Lower leg skin (tissue), 4 donors: ENCODE measurements at places on chromosomes 11 and 22. TPM values are rescaled to one million over a fixed set of nuclear protein-coding genes. Genes with fewer than 3 reads are reported as not detected.

DNA sequence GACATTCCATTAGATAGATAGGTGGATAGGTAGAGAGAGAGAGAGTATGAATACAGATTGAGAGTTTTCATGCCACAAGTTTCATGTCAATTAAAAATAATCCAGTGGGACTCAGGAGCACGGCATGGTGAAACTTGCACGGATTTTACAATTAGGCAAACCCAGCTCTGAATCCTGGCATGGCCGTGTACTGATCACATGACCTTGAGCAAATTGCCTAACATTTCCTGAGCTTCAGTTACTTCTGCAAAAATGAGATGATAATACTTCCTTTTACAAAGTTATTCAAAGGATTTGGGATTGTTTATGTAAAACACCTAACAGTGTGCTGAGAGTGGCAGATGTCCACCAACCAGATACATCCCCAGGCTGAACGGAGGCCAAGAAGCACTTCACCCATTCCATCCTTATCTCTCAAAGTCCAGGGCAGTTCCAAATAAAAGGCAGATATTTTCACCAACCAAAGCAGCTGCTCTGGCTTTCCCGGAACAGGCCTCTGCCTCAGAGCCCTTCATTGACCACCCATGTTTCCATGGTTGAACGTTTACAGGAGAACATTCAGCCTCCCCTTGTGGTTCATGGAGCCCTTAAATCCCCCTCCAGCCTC is 17.9 kb downstream of the APLNR start:
- no peak for DNase-seq

DNA sequence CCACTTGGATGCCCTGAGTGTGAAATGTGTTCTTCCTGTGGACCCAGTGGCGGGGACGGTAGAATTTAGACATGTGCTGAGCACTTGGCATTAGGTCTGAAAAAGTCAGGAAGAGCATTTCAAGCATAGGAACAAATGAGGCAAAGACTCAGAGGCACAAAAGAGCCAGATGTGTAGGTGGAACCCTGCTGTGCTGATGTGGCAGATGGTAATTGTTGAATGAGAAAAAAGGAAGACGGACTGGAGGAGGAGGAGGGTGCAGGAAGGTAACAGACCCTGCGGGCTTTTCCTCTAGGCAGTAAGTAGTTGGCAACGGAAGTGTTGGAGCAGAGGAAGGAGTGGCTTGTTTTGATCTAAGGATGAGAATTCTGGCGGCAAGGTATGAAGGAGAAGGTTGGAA is 985.8 kb downstream of the TBC1D22A start:
- DNase-seq = no peak

GRCh38 chr11:78731027-78731426 is 156.4 kb upstream of the NARS2 start:
- no peak for DNase-seq

DNA sequence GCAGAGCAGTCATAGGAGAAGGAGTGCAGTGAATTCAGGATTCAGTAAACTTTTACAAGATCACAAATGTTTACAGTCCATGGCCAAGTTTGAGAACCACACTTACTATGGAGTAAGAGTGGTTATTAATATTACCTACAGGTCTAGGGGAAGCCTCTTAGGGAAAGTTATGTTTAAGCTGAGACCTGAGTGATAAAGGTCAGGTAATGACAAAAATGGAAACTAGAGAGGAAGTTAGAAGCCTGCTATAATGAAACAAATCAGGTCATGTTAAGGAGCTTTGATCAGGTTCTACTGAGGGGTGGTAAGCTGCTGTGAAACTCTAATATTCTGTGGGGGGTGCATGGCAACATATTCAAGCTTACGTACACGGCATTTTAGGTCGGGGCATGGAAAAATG is 32.5 kb upstream of the SLC22A9 start:
- DNase-seq = no peak

DNA sequence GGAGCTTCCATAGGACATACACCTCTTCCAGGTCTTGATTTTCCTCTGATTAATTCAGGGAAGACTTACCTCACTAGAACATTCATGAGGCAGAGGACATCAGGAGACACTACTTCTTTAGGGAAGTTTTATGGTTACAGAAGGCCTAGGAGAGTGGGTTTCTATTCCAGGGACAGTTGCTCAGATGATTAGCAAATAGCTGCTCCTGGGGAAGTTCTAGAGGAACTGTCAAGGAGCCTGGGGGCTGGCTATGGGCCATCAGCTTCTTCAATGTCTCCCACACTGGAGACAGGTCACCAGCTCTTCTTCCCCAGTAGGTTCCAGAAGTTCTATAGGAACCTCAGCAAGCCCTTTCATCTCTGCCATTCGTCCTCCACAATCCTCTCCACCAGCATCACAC is 11.5 kb upstream of the OR10A5 start:
- DNase-seq = no peak

GRCh38 chr22:20430720-20431510 is 6.7 kb downstream of the SCARF2 start:
- no peak for DNase-seq

DNA sequence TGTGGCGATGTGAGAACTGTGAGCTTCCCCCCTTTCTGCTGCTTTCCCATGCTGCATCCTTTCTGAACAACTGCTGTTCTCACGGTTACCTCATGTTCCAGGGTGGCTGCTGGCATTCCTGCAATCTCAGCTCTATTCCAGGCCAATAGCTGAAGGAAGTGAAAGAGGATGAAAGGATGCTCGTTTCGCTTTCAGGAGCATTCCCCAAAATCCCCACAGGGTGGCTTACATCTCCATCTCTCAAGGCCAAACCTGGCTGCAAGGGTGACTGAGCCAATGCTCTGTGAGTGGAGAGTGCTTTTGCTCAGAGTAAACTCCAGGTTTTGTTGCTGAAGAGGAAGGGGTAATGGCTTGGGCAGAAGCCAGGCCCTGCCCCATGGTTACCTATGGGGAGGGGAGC is 848.2 kb downstream of the BRD1 start:
- DNase-seq = no peak

- peak; percentile 5 for DNase-seq
Measured at GRCh38 chr22:44220727-44221680, 40.3 kb downstream of the PARVG start.

GRCh38 chr11:110098645-110099044 is 5.5 kb downstream of the ZC3H12C start:
- no peak for DNase-seq

DNA sequence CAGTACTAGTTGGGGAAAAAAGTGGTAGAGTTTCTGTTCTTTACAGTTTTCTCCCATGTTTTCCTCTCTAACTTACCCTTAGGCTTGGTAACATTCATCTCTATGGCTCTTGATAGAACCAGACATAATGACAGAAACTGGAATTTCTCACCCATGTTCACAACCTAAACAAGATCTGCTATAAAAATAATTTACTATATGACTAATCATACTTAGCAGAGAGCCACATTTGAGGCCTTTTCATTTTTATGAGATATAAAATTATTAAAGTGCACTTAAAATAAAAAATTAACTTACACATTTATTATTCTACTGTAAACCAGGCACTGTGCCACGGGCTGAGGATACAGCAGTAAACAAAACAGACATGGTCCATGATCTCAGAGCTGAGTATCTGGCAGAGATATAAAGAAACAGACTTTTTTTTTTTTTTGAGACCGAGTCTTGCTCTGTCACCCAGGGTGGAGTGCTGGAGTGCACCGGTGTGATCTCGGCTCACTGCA is 98.1 kb downstream of the GAB2 start:
- DNase-seq = no peak

DNA sequence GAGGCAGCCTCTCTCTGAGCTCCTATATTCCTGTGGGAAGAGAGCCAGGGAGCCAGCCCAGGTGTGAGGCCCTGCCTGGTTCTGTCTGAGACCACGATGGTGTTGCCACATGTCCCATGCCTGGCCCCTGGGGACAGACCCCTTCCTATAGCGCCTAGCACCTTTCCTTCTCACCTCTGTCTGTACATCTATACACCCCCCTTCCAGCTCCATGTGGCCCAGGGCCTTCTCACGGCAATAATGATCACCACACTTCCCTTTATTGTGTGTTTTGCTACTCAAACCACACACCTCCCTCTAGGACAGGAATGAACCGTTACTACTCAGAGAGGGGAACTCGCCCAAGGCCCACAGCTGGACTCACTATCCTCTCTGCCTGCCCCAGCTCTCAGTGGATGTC is 12.8 kb downstream of the CD82 start:
- DNase-seq = no peak

DNA sequence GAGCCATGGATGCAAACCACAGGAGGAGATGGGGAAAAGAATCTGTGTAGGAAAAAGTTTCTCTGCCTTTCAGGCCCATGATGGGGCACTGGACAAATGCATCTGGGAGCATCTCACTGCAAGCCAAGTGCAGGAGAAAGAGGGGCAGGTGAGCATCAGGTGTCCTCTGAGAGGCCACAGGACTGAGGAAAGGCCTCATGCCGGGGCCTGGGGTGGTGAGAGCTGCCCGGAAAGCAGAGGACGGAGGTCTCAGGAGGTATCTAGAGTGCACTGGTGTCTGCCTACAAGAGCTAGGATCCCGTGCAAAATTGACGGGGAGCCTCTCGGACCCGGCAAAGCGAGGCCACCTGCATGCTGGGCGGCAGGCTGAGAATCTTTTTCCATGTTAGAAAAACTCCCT is 73.9 kb downstream of the CTTN start:
- no peak for DNase-seq

GRCh38 chr11:64553554-64554201 is 37.3 kb upstream of the SLC22A12 start:
- DNase-seq = no peak

- no peak for DNase-seq
Measured at GRCh38 chr11:57467508-57468157, 7.3 kb downstream of the RTN4RL2 start.

- DNase-seq = no peak
Measured at GRCh38 chr11:74860743-74861142, 88.1 kb downstream of the XRRA1 start.

Gene TEX54
- total RNA-seq = not detected

Gene SAA2
- total RNA-seq = 2.8 TPM

Gene KCNQ1OT1
- 0.63 TPM for total RNA-seq

Gene FAM180B
- 0.46 TPM for total RNA-seq

Gene SHANK3
- 5.4 TPM for total RNA-seq

Gene NXF1
- total RNA-seq = 114 TPM

Gene PTPRJ
- 4.2 TPM for total RNA-seq

Gene TSPAN32
- total RNA-seq = 0.55 TPM

Gene SCGB1D2
- 100 TPM for total RNA-seq

Gene CSF2RB
- 3.7 TPM for total RNA-seq

Gene ANO3
- 0.12 TPM for total RNA-seq

Gene SLC37A2
- total RNA-seq = 137 TPM

Gene E2F8
- 4.8 TPM for total RNA-seq

Gene PITPNB
- total RNA-seq = 29.8 TPM

Gene OR5T2
- not detected for total RNA-seq

Gene TRIM6
- 1.7 TPM for total RNA-seq
